ENCODE measurements at places on chromosomes 7 and 10. TPM values are rescaled to one million over a fixed set of nuclear protein-coding genes. Genes with fewer than 3 reads are reported as not detected.
A peak's percentile ranks its signal among the peaks of the same experiment; 100 is the strongest.

DNA sequence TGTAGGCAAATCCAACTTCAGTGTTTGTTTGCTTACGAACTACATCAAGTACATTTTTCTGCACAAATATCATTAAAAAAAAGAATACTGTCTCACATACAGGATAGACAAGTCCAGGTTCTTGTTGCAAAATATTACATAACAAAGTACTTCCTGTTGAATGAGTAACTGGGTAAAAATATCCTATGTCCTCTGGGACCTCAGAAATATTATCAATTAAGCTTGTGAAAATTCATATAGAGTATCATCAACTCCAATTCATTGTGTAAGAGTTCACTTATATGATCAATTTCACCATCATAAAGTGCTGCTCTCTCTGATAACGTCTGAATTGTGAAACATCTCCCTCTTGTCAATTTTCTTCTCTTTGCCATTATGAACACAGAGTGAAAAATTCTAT lies 22.6 kb downstream of the HERC4 start:
- DNase-seq = peak; percentile 30

GRCh38 chr7:40827222-40828085 lies 692.6 kb downstream of the SUGCT start:
- no peak for DNase-seq

DNA sequence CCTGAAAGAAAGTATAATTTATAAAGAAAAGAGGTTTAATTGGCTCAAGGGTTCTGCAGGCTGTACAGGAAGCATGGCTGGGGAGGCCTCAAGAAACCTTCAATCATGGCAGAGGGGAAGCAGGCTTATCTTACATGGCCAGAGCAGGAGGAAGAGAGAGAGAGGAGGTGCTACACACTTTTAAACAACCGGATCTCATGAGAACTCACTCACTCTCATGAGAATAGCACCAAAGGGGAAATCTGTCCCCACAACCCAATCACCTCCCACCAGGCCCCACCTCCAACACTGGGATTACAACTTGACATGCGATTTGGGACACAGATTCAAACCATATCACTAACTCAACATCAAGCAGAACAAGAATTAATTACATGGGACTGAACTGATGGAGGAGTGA lies 6.9 kb upstream of the ZNF485 start:
- no peak for DNase-seq

The GIMAP4 gene
- total RNA-seq = 197 TPM

DNA sequence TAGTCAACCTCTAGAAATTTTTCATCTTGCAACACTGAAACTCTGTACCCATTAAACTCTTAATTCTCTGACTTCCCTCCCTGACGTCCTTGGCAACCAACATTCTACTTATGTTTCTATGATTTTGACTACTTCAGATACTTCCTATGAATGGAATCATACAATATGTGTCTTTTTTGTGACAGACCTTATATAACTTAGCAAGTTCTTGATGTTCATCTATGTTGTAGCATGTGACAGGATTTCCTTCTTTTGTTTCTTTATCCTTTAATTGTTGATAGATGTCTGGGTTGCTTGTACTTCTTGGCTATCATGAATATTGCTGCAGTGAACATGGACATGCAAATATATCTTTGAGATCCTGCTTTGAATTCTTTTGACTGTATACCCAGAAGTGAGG lies 240.8 kb downstream of the ADK start:
- peak; percentile 70 for DNase-seq

- DNase-seq = no peak
These were observed 195.9 kb upstream of the LYZL2 start for GRCh38 chr10:30825495-30825894.

GRCh38 chr7:103651593-103652377 lies 205.8 kb upstream of the SLC26A5 start:
- DNase-seq = no peak

- DNase-seq = peak; percentile 96
These were observed 77.1 kb downstream of the CREM start for GRCh38 chr10:35203745-35204144.

DNA sequence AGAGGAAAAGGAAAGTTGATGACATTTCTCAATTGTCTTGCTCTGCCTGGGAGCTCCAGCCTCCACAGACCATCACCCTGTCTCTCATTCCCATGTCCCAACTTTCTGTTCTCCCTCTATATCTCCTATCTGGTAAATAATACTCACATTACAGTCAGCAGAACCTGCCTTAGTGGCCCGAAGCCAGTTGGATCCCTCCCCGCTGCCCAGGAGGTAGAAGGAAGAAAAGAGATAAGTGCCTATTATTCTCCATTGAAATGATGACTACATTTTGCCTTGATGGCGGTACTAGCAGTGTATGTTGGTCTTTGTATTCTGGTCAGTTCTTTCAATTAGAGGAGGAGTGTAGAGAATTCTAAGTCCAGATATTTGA lies 91.9 kb downstream of the CSTF2T start:
- DNase-seq = no peak

GRCh38 chr10:130957423-130957822 lies 354.1 kb downstream of the TCERG1L start:
- no peak for DNase-seq

- DNase-seq = no peak
These were observed 125.7 kb downstream of the ADCY1 start for GRCh38 chr7:45699726-45700390.

DNA sequence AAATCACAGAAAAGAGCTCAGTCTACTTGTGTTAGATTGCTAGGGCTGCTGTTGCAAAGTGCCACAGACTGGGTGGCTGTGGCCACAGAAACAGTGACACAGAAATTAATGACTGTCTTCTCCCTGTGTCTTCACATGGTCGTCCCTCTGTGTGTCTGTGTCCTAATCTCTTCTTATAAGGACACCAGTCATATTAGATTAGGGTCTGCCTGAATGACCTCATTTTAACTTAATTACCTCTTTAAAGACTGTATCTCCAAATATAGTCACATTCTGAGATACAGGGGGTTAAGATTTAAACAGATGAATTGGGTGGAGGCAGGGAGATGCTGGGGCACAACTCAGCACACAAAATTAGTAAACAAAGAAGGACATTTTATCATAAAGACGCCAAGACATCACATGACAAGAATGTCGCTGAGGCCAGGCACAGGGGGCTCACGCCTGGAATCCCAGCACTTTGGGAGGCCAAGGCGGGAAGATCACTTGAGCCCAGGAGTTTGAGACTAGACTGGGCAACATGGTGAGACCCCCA lies 23.3 kb upstream of the PARD3 start:
- DNase-seq = no peak

- peak; percentile 83 for DNase-seq
These were observed 122.8 kb downstream of the UBE2H start for GRCh38 chr7:129829737-129830631.

DNA sequence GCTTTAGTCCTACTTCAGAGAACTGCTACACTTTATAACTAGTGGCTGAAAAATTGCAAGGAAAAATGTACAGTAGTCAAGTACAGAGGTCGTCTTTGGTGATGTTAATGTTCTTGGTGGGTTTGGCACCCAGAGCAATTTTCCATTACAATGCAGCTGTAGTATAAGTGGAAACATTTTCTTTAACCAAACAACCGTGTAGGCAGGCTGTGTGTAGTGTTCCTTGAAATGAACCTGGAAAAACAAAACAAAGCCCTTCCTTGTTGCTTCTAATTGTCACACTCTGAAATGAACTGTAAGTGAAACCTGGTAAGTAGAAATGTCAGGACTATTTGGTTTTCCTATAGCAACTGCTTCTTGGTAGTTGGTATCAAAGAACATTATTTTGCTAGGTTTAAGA lies 256.9 kb downstream of the MDFIC start:
- DNase-seq = peak; percentile 36

The CASTOR2 gene
- total RNA-seq = 8.3 TPM

DNA sequence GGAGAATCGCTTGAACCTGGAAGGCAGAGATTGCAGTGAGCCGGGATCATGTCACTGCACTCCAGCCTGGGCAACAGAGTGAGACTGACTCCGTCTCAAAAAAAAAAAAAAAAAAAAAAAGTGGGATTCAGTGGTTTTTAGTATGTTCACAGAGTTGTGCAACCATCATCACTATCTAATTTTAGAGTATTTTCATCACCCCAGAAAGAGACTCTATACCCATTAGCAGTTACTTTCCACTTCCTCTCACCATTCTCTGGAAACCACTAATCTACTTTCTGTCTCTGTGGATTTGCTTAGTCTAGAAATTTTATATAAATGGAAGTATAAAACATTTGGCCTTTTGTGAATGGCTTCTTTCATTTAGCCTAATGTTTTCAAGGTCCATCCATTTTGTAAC lies 113.4 kb downstream of the ST7 start:
- DNase-seq = no peak

GRCh38 chr10:35464825-35465456 lies 128.6 kb downstream of the CCNY start:
- no peak for DNase-seq

GRCh38 chr10:102644646-102645387 lies 538 bp downstream of the TRIM8 start:
- DNase-seq = peak; percentile 85

GRCh38 chr7:24948739-24949138 lies 31.2 kb downstream of the OSBPL3 start:
- DNase-seq = peak; percentile 69

- DNase-seq = no peak
These were observed 21.7 kb downstream of the TRIM8 start for GRCh38 chr10:102665904-102666509.

DNA sequence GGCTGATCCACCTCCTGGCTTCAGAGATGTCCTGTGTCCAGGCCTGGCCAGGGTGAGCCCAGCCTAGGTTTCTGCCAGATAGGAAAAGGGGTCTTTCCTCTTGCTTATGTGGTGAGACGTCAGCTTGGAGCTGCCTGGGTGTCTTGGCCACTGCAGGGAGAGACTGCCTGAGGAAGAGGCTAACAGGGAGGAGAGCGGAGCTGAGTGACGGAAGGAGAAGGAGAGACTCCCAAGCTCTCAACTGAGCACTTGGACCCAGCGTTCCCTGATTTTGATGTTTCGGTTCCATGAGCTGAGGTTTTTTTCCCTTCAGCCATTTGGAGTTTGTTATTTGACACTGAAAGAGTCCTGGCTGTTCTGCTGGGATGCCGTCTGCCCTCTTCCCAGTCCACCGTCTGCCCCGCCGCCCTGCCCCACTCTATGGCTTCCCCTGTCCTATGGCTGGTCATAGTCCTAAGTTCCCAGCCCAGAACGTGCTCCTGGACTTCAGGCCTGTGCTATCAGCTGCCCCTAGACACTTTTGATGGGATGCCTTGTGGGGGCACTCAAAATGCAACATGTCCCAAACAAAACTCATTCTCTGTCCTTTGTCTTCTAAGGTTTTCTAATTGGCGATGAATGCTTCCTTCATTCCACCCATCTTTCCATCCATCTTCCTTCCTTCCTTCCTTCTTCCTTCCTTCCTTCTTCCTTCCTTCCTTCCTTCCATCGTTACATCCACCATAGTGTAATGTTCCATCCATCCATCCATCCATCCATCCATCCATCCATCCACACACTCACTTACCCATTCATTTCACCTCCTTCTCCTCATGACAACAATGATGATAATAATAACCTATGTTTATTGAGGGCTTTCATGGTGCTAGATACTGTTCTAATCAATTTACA lies 20.3 kb upstream of the PCBD1 start:
- DNase-seq = no peak

DNA sequence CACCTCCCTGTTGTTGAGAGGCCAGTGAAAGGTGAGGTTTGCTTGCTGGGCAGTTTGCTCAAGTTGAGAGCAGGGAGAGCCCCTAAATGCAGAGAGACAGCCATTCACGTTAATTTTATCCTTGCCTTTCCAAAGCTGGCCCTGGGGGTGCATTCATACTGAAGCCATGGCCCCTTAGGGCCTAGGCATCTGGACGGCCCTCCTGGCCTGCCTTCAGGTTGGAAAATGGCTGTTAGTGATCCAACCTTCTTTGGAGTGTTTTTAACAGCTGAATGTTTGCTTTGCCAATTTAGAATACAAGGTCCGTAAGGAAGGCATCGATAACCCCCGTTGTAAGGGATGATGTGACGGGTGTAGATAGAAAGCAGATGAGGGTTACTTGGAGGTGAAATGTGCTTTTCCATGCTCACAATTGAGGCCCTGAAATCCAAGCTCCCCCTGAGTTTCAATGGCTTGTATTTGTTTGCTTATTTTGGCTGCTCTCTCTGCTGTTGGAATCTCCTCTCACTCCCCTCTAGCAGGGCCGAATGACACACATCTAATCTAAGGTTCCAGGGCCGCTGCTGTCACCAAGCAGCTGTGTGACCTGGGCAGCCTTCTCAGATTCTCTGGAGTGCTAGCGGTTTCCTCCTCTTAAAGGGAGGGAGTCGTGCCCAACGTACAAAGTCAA lies 171.6 kb upstream of the MKI67 start:
- no peak for DNase-seq

GRCh38 chr7:52311886-52312285 lies 723.5 kb upstream of the POM121L12 start:
- no peak for DNase-seq

DNA sequence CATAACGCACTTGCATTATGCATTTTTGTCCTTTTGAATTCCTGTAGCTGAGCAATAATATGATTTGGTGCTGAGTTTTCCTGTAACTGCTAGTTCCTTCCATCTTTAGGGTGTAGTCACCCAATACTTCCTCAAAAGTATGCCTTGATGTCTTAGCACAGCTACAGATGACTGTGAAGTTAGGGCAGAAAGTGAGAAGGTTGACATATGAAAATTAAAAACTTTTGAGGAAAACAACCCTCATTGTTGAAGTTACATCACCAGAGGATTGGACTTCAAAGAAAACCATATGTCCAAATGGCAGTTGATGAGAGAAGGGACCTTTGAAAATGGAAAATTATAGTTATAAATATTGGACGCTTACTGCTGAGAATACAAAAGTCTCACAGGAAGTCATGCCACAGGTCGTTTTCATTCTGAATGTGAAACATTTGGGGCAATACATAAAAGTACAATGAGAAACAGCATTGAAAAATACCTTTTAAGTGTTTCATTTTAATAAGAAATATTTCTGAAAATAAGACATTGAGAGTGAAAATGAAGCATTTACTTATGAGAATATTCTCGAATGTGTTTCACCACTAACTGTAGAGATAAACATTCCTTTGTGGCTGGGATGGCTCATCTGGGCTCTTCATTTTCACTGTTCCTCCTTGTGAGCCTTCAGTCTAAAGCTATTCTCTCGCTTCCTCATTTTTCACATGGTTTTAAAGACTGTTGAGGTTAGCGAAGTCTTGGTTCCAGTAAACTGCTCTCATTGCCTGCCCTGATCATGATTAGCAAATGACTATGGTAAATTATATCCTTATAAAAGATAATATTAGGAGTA lies 61.4 kb upstream of the NME8 start:
- DNase-seq = no peak

- no peak for DNase-seq
These were observed 38.1 kb upstream of the HBP1 start for GRCh38 chr7:107130487-107131220.

DNA sequence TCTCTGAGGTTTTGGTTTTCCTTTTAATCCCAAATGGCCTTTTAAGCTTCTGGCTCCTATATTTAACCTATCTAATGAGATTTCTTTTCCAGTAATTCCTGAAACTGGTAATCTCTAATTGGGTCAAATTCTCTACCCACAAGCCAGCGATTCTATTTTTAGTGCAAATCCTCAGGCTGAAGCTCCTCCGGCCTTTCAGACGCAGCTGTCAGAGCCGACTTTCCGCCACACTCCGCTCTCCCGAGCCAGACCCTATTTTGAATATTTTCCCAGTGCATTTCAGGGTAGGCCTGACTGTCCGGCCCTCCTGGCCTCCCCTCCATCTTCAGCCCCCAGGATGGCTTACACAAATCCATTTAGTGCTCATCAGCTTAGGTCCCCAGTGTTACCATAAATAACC lies 9.7 kb upstream of the ADCY1 start:
- DNase-seq = no peak

The TSPAN13 gene
- total RNA-seq = 45.1 TPM

GRCh38 chr10:116803451-116804249 lies 45.6 kb upstream of the ENO4 start:
- DNase-seq = no peak

The TMEM196 gene
- not detected for total RNA-seq
